ENCODE measurements at places on chromosomes 12 and 14.

DNA sequence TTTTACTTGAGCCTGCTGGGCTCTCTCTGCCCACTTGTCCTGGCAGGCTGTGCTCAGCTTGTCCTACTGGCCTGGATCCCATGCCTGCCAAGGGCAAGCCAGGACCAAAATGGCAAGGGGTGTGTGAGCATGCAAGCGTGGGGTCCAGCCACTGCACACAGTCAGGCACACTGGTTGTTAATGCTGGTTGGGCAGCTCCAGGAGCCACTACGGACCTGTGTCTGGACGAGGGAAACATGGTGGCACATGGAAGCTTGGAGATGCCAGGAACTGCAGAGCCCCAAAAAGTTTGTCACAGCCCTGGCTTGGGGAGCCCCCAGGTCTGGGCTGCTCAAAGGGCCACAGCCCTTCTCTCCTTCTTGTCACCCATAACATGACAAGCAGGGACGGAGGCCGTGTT lies 83.8 kb downstream of the ACSS3 start:
- no peak for DNase-seq

- no peak for DNase-seq
Observed at GRCh38 chr12:110717037-110717436, 25.7 kb downstream of the PPP1CC start.

GRCh38 chr14:87508333-87508732 lies 484.6 kb downstream of the GALC start:
- DNase-seq, result no peak

- DNase-seq, result no peak
Observed at GRCh38 chr12:131146173-131146675, 192.5 kb downstream of the ADGRD1 start.

- DNase-seq, result no peak
Observed at GRCh38 chr12:104342147-104342546, 38.6 kb downstream of the EID3 start.

All from HT-29 (cell line).